Spinal cord (tissue), 10 donors: ENCODE measurements at places on chromosomes 5 and 9. TPM values are rescaled to one million over a fixed set of nuclear protein-coding genes. Genes with fewer than 3 reads are reported as not detected.

DNA sequence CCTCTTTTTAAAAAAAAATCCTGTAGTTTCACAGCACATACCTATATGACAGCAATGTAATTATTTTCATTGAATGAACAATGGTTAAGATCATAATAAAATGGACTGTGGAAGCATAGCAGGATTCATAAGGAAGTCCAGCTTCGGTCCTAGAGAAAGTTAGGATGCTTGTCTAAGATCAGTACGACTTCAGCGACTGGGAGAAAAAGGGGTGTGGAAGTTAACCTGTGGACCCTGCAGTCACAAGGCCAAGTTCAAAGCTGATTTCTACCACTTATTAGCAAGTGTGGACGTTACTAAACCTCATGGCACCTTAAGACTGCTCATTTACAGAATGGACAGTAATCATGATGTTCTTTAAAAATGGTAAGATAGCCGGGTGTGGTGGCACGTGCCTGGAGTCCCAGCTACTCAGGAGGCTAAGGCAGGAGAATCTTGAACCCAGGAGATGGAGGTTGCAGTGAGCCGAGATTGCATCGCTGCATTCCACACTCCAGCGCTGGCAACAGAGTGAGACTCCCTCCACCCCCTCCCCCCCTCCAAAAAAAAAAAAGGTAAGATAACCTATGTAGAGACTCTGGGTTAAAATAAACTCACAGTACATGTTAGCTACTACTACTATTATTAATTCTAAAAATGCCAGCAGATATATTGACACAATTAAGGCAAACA is 71.6 kb upstream of the PCA3 start:
- no peaks in the 10 kb centered on the region for H3K36me3 ChIP-seq
- no peak overlapping the region for H3K27ac ChIP-seq
- H3K4me3 ChIP-seq: peak overlapping the region; percentile 51
- no peak for DNase-seq

GRCh38 chr9:37790096-37790495 is 5.2 kb upstream of the EXOSC3 start:
- H3K4me1 ChIP-seq: peaks cover 5% of the 10 kb centered on the region
- H3K27ac ChIP-seq: no peak overlapping the region
- peaks cover 4% of the 10 kb centered on the region for H3K27me3 ChIP-seq
- H3K4me3 ChIP-seq: no peak overlapping the region
- H3K36me3 ChIP-seq: peaks cover 6% of the 10 kb centered on the region

DNA sequence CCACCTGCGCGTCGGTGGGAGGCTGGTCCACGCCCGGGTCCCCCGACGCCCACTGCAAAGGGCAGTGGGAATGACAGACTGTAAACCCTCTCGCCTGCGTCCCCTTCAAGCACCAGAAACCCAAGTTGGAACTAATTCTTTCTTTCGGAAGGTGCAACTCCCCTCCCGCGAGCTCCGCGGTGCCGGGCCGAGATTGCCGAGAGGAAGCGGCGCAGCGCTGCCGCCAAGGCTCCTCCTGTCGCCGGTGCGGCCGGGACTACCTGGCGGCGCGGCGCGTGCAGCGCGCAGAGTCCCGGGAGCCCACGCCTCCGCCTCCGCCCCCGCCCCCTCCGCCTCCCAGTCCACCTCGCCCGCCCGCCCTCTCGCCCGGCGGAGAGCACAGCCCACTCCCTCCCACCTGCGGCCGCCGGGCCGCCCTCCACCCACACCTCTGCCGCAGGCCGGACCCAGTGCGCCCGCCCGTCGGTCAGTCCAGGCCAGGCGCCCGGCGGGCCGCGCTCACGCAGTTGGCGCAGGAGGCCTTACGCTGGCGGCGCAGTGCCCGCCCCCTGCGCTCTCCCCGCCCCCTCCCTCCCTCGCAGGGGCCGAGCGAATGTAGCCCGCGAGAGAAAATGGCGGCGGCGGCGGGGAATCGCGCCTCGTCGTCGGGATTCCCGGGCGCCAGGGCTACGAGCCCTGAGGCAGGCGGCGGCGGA is at the start of gene MAP3K1:
Gene MAP3K1, plus strand, starts transcription at position 587 of the 695 bp plus-strand sequence. Its CDS starts 25 bp downstream, at position 612.
- H3K4me1 ChIP-seq: peaks cover 8% of the 10 kb centered on the region
- peaks cover 8% of the 10 kb centered on the region for H3K27me3 ChIP-seq
- DNase-seq: peak; percentile 91
- peak within 1 kb of the TSS; percentile 84 for H3K27ac ChIP-seq

ARID3C gene
- total RNA-seq: 0.33 TPM

GRCh38 chr5:54007827-54008777 is 302.3 kb downstream of the ARL15 start:
- H3K4me1 ChIP-seq: no peaks in the 10 kb centered on the region
- no peak overlapping the region for H3K4me3 ChIP-seq
- no peaks in the 10 kb centered on the region for H3K36me3 ChIP-seq
- no peak overlapping the region for H3K27ac ChIP-seq
